NCI-H510A (cell line): ENCODE measurements at places on chromosomes 5 and 9.

DNA sequence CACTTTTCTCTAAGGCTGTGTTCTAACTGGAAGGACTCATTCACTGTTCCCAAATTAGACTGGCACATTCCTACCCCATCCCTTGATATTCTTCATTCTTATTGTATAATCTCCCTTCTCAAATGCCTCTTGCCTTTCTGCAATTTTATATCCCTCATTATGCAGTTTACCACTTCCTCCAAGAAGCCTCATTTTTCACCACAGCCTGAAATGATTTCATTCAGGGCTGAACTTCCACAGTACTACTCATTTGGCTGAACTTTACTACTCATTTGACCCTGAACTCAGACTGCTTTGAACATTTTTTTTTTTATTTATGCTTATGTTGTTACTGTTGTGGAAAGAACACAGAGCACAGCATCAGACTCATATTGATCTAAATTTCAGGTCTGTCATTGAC lies 32.7 kb downstream of the GRIA1 start:
- DNase-seq, result no peak

GRCh38 chr5:155783246-155783645 lies 543.7 kb upstream of the SGCD start:
- DNase-seq, result no peak

- DNase-seq, result no peak
Observed at GRCh38 chr5:10332301-10332700, 21.2 kb upstream of the MARCHF6 start.

- no peak for DNase-seq
Observed at GRCh38 chr5:21397693-21398092, 1409.7 kb upstream of the CDH18 start.

DNA sequence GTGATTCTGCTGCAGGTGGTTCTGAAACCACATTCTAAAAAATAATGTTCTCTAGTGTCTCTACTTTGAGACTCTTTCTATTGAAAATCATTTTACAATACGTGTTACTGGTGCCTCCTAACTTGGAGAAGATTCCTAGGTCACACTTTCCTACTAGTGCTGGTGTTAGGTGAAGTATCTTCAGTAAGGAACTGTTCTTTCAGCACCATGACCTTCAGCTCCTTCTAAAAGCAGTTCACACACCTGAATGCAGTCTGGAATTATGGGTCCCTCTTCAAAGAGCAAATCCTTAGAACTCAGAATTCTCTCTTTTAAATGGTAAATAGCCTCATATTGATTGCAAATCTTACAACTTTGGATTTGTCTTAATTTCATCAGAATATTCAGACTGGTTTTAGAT lies 10.6 kb upstream of the DPYSL3 start:
- no peak for DNase-seq

GRCh38 chr9:21027295-21027694 lies 4.1 kb downstream of the HACD4 start:
- DNase-seq, result no peak

DNA sequence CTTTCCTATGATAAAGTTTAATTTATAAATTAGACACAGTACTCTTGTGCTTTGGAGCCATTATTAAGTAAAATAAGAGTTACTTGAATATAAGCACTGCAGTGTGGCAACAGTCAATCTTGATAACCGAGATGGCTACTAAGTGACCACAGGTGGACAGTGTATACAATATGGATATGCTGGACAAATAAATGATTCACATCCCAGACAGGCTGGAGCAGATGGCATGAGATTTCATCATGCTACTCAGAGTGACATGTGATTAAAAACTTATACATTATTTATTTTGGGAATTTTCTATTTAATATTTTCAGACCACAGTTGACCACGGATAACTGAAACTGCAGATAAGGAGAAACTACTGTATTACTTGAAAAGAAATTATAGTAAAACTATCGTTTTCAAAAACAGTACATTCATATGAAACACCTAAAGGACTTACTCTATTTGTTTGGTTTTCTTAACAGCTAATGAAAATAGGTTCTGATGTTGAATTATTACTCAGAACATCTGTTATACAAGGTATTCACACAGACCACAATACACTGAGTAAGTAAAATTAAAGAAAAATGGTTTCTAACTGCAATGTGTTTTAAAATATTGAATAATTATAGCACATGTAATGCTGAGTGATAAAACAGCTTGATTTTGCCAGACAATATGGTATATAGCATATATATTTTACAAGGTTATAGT lies 16.0 kb downstream of the LYRM7 start:
- no peak for DNase-seq

- peak; percentile 19 for DNase-seq
Observed at GRCh38 chr5:96434201-96434645, 1.2 kb upstream of the PCSK1 start.

- no peak for DNase-seq
Observed at GRCh38 chr9:83367326-83367725, 170.9 kb downstream of the FRMD3 start.

GRCh38 chr5:112649882-112650281 lies 87.8 kb upstream of the APC start:
- no peak for DNase-seq

GRCh38 chr5:39800042-39800601 lies 375.3 kb upstream of the DAB2 start:
- DNase-seq, result no peak

GRCh38 chr9:136231478-136232297 lies 13.9 kb downstream of the QSOX2 start:
- no peak for DNase-seq

DNA sequence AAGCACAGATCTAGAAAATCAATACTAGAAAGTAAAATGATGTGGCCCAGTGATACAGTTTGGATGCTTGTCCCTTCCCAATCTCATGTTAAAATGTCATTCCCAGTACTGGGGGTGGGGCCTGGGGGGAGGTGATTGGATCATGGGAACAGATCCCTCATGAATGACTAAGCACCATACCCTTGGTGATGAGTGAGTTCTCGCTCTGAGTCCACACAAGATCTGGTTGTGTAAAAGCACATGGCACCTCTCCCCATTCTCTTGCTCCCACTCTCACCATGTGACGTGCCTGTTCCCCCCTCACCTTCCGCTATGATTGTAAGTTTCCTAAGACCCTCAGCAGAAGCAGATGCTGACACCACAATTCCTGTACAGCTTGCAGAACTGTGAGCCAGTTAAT lies 234.2 kb upstream of the CDH6 start:
- no peak for DNase-seq

DNA sequence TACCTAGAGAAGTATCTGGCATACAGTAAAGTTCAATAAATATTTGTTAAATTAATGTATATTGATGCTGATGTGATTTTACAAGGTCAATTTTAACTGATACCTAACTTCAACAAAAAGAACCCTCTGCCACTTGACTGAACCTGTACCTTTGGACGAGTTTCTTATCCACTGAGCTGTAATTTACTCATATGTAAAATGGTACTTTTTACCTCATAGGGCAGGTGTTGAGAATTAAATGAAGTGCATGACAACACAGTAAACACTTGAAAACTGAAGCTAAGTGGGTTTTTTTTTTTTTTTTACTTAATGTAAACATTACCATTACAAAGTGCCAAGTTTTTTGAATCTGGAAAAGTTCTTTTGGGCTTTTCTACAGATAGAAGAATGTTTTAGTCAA lies 15.4 kb downstream of the NIPSNAP3B start:
- DNase-seq, result no peak

DNA sequence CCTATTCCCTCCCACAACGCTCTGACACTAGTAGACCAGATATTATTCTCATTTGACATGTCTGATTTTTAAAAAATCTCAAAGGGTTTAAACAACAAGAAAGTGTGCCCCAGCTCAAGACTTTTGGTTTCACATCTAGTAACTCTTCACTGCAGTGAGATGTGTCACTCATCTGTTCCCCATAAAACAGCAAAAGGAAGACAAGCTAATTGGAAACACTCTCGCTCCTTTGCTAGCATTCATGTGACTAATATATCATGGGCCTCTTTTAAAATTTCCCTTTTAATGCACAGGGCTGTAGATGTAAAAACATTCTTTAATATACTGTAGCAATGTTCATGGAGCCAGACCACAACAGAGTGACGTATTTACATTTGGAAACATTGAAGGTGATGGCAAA lies 372.6 kb downstream of the ZNF608 start:
- DNase-seq, result no peak

DNA sequence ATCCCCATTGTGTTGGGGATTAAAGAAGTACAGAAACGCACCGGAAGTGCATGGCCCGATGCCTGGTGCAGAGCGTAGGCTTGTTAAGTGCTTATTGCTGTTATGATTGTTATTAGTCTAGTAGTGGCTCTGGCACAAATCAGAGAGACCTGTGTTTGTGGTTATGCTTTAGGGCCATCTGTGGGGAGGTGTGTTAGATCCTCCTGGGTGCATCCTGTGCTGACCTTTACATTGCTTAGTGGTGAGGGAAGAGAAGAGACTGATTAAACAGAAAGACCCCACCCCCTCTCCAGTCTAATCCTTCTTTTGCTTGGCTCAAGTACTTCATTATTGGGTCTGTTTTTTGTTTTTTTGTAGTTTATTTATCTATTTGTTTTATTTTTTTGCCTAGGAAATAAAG lies 112.7 kb upstream of the SPRY4 start:
- DNase-seq, result no peak

DNA sequence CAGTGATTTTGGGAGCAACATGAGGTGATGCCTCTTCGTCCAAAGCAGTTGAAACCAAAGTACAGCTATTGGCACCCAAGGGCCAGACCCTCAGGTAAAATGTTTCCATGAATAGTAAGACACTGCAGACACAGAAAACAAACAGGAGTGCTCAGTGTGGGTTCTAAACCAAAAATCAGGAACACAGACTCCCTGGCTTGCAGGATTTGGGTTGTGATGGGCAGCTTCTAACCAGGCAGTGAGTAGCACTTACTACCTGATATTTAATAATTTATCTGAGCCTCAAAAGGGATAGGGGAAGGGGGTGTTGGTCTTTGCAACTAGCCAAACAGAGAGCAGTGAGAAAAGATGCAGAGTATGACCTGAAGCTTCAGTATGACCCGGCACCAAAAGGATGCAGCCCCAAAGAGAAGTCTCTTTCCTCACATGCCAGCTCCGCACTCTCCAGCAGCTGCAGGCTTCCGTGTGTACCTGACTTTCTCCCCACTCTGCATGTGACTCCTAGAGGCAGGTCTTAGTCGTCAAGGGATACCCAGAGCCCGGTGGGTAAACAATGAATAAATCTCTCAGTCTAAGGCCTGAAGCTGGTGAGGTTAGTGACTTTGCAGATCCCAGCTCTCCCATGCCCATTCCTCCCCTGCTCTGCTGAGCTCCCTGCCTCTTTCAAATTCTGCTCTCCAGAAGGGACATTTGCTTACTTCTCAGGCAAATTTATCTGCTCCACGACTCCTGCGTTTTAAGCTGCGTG lies 105.4 kb upstream of the SPOCK1 start:
- no peak for DNase-seq

DNA sequence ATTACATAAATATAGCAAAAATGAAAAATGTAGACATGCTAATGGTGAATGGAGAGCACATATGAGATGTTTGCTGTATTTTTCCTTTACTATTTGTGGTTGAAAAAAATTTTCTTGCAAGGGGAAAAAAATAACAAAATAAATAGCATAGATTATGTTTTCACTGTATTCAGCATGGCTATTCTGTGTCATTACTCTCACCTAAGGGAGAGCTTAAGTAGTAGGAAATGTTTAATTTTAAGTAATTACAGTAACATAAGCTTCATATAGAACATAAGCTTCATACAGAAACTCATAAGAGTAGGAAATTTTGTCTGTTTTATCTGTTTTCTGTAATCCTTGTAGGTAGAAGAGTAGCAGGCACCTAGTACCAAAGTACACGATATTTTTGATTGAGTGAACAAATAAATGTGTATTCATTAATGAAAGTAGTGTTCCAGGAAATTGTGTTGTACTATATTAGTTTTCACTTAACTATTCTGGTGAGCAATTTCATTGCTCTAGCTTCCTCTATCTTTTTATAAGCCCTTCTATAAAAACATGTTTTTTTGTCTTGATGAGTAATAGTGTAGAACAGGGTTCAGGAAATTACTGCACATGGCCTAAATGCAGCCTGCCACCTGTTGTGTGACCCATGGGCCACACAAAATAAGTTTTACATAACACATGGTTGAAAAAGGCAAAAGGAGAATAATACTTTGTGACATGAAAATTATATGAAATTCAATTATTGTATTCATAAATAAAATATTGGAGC lies 1025.0 kb upstream of the CDH10 start:
- no peak for DNase-seq

- no peak for DNase-seq
Observed at GRCh38 chr5:138732466-138732865, 20.8 kb upstream of the CTNNA1 start.

DNA sequence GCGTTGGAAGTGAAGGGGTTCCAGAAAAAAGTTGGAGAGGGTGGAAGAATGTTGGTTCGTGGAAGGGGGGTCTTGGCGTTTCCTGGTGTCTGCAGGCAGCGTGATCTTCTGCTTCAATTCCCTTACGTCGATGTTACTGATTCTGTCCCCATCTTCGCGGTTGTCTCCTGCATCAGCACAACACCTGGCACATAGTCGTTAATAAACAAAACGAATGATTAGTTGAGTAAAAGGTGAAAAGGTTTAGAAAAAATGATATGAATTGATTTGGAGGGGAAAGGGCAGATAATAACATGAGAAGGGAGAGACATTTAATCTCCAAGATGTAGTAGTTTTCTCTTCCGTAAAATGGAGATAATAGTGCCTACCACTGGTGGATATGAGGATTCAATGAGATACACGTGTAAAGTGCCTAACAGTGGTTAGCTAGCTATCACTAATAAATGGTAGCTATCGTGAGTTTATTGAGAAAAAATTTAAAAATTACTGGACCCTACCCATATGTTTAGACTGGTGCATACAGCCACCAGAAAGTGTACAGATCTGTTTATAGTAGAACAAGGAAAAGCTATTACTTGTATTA lies 556 bp downstream of the MTREX start:
- DNase-seq, result no peak

GRCh38 chr5:152739916-152740315 lies 334.8 kb upstream of the NMUR2 start:
- DNase-seq, result no peak

- DNase-seq, result no peak
Observed at GRCh38 chr9:107948086-107948485, 458.5 kb upstream of the KLF4 start.

DNA sequence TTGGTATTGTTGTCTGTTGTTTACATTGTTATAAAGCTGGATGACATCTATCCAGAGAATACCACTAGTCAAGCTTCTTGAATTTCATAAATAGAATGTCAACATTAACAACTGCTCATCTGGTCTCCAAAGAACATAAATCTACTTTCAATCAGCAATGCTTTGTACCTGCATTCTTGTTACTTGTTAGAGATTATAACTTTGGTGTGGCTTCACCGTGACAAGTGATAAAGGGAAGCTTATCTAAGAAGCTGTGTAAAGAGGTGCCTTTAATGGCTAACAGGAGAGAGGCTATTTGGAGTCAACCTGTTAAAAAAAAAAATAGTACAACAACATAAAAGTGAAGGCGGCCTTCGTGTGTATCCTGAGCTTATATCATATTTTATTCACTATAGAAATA lies 41.8 kb downstream of the MUSK start:
- no peak for DNase-seq

- DNase-seq, result no peak
Observed at GRCh38 chr5:56307714-56308333, 74.7 kb upstream of the ANKRD55 start.
